T-helper 9 cell (primary cell): ENCODE measurements at places on chromosomes 6 and 20.

GRCh38 chr6:28171271-28171670, 29.6 kb downstream of the ZKSCAN8 start:
- no peak for DNase-seq

DNA sequence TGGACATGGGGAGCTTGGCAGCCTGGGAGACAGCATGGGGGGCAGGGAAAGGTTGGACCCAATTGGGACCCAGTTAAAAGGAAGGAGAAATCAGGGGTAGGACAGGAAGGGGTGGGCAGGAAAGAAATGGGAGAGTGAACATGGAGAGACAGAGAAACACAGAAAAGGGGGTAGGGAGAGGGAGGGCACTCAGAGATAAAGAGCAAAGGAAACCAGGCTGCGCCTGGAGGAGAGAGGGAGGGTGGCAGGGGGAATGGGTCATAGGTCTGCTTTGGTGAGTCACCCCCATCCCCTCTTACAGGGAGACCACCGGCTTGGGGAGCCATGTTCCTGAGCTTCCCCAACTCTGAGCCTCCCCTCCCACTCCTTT, 46.7 kb downstream of the RAB44 start:
- no peak for DNase-seq

GRCh38 chr20:32896521-32897280, 38.0 kb downstream of the EFCAB8 start:
- no peak for DNase-seq

- DNase-seq, result no peak
Measured at GRCh38 chr6:89360415-89360999, 8.0 kb upstream of the UBE2J1 start.

- no peak for DNase-seq
Measured at GRCh38 chr6:151242420-151242861, 2.7 kb downstream of the AKAP12 start.

DNA sequence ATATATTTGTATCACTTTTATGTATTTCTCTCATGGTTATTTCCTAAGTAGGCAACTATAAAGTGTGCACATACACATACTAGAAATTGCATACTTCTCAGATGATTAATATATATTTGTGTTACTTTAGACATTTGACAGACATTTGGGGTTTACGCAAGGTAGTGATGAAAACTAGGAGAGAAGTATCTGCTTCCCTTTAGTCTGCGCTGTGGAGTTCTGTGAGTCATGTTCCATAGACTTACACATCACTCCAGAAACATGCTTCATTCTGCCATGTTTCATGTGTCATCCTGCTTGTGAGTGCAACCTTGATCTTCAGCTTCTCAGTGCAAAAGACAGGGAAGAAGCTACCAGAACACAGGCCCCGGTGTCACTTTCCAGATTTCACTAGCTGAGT, 200.7 kb upstream of the BMP2 start:
- no peak for DNase-seq

- no peak for DNase-seq
Measured at GRCh38 chr6:137958811-137959565, 91.9 kb downstream of the TNFAIP3 start.

DNA sequence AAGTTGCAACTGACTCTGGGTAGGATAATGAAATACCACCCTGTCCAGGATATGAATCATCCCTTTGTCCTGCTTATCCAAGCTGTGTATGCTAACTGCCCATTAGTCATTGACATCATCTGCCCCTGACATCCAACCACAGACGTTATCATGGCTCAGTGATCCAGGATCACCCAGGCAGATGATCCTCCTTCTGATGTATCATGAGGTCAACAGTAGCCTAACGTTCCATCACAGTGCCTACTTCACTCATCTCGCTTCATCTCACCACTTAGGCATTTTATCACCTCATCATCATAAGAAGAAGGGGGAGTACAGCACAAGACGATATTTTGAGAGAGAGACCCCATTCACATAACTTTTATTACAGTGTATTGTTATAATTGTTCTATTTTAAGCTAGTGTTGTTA, 13.4 kb upstream of the BTN3A2 start:
- DNase-seq, result no peak

GRCh38 chr6:40393641-40394040, 193.5 kb downstream of the LRFN2 start:
- DNase-seq, result no peak

DNA sequence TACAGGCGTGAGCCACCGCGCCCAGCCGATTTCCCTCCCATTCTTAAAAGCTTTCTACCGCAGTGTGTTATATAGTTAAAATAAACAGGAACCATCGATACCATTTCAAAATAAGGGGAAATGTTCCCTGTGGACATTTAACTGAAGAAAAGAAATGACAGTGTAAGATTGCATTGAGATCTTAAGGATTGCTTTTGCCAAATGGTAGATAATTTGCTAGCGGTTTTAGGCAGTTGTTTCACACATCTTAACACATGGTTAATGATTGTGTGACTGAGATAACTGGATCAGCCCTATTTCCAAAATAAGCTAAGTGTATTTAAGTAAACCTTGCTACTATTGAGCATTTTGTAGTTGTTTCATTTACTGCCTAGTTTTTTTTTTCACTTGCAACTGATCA, 15.6 kb downstream of the STX16 start:
- no peak for DNase-seq

- no peak for DNase-seq
Measured at GRCh38 chr6:16618962-16619361, 142.3 kb downstream of the ATXN1 start.

- DNase-seq, result no peak
Measured at GRCh38 chr20:57559289-57559634, 1.6 kb upstream of the PCK1 start.

DNA sequence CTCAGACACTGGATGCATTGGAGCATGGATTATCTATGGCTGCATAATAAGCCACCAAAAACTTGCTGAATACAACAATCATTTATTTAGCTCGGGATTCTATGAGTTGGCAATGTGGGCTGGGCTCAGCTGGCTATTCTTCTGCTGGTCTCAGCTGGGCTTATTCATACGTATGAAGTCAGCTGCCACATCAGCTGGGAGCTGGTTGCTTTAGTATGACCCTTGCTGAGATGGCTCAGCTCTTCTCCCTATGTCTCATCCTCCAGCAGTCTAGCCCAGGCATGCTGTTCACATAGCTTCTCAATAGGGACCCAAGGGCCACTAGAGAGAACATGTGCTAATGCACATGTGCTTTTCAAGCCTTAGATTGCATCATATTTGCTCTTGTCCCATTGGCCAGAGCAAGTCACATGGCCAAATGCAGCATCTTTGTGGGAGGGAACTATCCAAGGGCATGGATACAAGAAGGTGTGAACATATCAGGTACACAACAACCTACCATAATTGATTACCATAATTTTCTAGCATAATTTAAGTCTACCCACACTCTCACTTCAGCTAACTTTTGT, 444.6 kb downstream of the KIF16B start:
- no peak for DNase-seq

GRCh38 chr20:5608442-5609161, 141.6 kb upstream of the SHLD1 start:
- no peak for DNase-seq

GRCh38 chr6:72890671-72891070, 268.8 kb downstream of the KCNQ5 start:
- DNase-seq, result no peak
